ENCODE measurements at places on chromosomes 1 and 21.

DNA sequence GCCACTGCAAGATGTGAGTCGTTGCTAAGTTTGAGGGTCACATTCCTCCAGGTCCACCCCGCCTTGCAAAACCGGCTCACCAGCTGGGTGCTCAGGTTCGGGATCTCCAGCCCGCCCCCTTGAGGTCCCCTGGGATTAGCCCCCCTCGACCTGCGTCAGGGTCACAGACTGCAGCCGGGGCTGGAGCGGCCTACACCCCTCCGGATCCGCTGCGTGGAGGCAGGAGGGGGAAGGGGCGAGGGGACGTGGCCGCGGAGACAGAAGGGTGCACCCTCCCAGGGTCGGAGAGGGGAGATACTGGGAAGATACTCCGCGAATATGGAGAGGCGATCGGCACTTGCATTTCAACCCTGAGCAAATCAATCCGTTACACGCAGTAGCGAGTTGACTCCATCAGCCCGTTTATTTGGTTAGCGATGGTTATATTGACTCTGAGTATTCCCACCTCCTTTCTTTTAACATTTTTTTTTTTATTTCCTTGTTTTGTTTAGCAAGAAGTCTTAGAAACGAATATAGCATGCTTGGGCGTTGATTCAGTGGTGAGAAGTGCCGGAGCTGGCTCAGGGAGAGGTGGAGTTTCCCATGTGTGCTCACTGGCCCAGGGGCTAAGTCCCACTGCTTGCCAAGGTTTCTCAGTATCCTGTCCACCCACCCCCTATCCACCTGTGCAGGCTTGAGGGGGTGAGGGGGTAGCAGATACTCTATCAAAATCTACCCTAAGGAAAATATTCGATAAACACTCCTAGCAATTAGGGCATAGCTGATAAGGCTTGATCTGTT, 997 bp downstream of the IFNAR2 start:
- DNase-seq = peak; percentile 49

GRCh38 chr1:29586215-29586614, 349.9 kb downstream of the PTPRU start:
- DNase-seq = no peak

GRCh38 chr1:220776720-220777326, 9.9 kb upstream of the MTARC1 start:
- DNase-seq = peak; percentile 52

- no peak for DNase-seq
Measured at GRCh38 chr1:75696000-75696399, 28.5 kb upstream of the ACADM start.

GRCh38 chr1:45508295-45509151, 8.4 kb downstream of the MMACHC start:
- no peak for DNase-seq

DNA sequence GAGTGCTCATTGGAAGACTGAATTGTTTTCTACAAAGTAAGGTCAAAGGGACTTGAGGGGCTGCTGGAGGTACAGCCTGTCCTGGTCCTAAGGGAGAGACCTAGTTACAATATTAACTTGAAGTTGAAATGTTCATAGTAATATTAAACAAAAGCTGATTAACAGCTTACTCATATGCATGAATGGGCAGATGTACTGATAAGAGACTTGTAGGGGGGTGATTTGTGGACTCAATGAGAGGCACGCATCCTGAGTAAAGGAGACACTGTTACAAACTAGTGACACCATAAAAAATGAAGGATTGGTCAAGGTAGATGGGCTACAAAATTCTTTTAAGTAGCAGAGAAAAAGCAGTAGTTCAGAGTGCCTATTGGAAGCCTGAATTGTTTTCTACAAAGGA, 2.7 kb downstream of the HSD11B1 start:
- DNase-seq = no peak

- DNase-seq = no peak
Measured at GRCh38 chr1:248695451-248696132, 7.0 kb downstream of the OR14I1 start.

- DNase-seq = no peak
Measured at GRCh38 chr1:246156847-246157246, 350.2 kb downstream of the SMYD3 start.

- no peak for DNase-seq
Measured at GRCh38 chr1:205939690-205940330, 3.4 kb downstream of the SLC26A9 start.

GRCh38 chr1:172699111-172699510, 40.2 kb downstream of the FASLG start:
- peak; percentile 92 for DNase-seq

- no peak for DNase-seq
Measured at GRCh38 chr1:39435597-39435996, 55.8 kb upstream of the BMP8A start.

DNA sequence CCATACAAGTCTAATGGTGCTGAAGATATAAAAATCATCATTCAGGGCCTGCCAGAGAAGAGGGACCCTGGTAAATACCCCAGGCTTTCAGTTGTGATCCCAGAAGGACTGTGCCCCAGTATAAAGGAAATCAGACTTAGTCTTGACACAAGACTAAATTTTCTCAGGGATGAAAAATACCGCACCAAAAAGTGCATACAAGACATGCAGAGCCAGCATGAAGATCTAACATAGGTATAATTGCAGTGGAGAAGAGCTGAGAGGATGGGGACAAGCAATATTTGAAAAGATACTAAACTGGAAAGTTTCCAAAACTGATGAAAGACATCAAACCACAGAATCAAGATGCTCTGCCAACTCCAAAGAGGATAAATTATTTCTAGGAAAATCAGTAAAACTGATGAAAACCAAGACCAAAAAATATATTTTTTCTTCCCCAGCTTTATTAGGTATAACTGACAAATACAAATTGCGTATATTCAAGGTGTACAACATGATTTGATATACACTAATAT, 17.7 kb upstream of the SIM2 start:
- DNase-seq = no peak

GRCh38 chr1:230507236-230507635, 81.1 kb upstream of the PGBD5 start:
- no peak for DNase-seq

DNA sequence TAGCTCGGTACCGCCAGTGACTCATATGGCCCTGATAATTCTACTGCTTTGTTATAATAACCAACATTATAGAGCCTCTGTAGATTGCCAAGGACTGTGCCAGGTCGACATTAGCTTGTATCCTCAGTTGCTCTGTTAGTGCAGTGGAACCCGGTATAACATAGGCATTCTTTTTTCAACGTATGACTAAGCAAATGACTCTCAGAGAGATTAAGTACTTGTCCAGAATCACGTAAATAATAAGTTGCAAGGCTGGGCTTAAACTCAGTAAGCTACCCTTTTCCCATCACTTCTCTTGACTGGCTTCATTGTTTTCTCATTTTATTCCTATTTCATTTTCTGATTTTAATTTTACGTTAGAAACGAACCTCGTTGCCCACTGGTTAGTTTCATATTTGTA, 85.1 kb downstream of the UBE4B start:
- DNase-seq = no peak

DNA sequence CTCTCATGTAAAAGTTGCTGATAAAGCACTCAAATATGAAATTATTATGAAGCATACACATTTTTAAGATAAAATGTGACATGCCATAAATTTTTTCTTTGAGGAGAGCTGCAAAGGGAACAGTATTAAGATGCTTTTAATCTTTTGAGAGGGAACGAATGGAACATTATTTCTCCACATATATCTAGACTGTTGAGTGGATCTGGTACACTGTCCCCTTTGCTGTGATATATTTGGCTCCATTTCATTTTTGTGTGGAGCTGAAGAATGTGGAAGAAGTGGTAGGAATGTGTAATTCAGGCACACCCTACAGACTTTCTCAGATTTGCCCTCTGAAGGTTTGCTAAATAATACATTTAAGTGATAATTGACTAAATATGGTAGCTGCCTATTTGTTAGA, 31.7 kb downstream of the PGM1 start:
- no peak for DNase-seq

GRCh38 chr1:220003015-220003414, 43.3 kb downstream of the EPRS1 start:
- DNase-seq = no peak

- DNase-seq = no peak
Measured at GRCh38 chr1:147904726-147905125, 2.1 kb downstream of the GJA8 start.

DNA sequence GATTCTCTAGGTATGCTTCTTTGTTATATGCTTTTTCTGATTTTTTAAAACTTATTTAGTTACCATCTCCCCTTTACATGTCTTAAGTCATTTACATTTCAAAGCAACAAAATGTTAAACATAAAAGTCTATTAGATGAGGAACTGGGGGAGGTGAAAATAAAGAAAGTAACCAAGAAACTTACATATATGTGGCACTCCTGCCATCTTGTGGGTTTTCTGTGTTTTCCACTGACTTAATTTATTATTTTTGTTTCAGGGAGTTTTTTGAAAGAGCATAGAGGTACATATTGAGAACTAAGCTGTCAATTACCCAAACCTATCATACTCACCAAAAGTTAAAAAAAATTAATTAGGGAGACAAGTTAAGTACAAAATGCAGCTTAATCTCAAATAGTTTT, 1531.1 kb downstream of the MRPL39 start:
- no peak for DNase-seq
